ENCODE measurements at places on chromosomes 4 and X.

DNA sequence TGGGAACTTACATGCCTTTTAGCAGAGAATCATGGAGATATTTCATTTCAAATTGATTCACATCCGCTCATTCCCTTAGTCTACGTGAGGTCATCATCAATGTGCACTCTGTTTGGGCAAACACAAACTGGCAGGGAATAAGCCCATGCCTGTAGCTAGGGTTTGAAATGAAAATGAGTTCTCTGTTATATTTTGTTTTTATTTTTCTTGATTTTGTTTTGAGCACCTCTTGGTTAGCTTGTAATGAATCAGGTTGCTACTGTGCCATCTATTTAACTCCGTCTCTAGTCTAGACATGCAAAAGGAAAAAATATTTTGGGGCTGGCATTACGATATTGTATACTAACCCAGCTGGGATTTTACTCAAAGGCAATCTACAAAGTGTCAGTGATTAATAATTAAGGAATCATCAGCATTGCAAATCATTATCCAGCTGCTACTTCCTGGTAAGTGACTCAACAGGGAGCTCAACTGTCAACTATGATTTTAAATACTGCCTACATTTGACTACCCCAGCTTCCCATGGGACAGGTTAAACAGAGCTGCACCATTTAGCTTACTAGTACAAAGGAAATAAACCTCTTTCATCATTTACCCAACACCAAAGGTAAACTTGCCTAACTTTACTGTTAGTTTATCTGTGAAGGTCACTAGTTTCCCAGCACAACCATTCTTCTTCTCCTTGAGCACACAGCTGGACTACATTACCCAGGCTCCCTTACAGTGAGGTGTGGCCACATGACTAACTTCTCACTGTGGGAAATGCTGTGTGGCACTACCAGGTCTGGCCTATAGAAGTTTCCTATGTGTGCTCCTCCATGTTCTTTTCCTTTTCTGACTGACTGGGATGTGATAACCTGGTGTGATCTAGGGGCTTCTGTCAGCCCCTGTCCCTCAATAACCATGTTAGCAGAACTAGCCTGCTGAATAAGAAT is 21.2 kb upstream of the TRPC5OS start:
- no peak for DNase-seq

DNA sequence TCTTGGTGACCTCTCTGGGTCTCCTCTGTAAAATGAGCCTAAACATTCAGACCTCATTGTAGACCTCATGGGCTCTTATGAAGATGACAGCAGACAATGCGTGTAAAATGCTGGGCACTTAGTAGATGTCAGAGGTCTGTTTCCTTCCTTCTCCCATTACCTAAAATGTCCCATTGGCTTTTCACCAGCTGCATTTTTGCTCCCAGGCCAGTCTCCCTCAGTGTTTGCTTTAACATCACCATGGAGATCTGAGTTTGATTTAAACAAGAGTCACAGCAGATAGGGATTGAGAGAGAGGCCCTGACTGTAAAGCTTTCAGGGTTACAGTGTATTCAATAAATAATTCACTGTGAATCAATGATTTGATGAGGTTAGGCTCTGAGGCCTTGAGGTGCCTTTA is 24.3 kb downstream of the PSAPL1 start:
- no peak for DNase-seq

GRCh38 chrX:107273795-107274194 is 67.4 kb downstream of the DNAAF6 start:
- DNase-seq: no peak

GRCh38 chrX:119015407-119016237 is 41.2 kb downstream of the LONRF3 start:
- no peak for DNase-seq

DNA sequence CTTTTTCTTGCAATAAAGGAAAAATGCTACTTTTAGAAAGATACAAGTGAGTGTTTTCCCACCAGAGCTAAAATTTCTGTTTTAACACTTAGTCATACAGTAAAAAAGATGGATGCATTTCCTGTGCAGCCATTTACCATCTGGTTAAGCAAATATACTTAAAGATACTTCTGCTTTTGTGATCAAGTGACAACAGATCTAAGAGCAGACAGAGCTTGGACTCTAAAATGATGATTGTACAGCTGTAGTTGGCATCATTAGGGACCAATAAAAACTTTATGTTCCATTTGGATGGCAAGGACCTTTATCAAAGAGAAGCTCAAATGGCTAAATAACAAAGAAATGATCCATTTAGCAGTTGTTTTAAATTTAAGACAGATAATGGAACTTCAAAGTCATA is 270.8 kb downstream of the FSTL5 start:
- no peak for DNase-seq

GRCh38 chrX:23900220-23900797 is 7.4 kb downstream of the APOO start:
- no peak for DNase-seq

DNA sequence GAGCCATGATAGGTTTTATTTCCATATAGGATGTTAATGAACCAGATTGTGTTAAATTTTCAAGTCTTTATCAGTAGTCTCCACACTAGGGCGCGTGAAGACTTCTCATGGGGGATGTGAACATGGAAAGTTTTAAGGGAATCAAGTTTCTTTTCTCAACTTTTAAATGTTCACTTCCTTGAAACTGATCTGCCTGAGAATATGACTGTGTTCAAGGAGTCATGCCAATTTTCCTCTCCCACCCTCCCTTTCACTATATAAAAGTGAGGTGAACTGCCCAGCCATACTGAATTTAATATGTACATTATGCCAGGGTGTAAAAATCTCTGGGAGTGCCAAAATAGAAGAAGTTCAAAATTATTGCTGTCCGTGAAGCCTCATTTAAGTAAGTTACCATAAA is 30.4 kb upstream of the HPGDS start:
- DNase-seq: no peak

DNA sequence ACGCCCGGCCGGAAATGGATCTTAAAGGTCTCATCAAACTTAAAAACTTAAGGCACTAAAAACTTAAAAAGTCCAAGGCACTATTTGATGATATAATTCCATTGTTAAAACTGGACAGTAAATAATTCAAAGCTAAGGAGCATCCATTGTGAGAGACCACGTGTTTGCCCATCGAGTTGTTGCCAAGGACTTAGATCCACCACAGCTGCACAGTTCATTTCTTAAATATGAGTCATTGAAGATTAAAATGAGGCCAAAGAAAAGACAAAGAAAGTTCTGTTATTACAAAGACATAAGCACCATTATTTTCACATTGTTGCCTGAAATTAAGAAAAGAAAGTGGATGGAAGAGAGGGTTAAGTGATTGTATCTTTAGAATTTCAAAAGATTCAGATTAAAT is 411.5 kb upstream of the FTHL17 start:
- DNase-seq: no peak

DNA sequence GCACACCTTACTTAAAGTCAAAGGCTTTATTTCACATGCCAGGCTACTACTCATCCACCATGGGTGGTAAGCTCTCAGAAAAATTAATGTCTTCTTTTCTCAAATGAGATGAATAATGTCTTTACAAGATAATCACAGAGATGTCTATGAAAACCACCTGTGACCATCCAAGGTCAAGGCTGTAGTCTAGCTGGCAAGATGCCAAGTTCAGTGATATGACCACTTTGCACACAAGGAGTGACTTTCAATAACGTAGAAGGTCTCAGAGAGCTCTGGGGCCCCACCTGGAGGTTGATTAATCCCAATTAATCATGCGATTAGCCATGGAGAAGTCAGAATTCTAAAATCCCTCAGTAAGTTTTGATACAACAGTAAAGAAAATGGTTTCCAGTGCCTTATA is 20.5 kb downstream of the ANOS1 start:
- no peak for DNase-seq

DNA sequence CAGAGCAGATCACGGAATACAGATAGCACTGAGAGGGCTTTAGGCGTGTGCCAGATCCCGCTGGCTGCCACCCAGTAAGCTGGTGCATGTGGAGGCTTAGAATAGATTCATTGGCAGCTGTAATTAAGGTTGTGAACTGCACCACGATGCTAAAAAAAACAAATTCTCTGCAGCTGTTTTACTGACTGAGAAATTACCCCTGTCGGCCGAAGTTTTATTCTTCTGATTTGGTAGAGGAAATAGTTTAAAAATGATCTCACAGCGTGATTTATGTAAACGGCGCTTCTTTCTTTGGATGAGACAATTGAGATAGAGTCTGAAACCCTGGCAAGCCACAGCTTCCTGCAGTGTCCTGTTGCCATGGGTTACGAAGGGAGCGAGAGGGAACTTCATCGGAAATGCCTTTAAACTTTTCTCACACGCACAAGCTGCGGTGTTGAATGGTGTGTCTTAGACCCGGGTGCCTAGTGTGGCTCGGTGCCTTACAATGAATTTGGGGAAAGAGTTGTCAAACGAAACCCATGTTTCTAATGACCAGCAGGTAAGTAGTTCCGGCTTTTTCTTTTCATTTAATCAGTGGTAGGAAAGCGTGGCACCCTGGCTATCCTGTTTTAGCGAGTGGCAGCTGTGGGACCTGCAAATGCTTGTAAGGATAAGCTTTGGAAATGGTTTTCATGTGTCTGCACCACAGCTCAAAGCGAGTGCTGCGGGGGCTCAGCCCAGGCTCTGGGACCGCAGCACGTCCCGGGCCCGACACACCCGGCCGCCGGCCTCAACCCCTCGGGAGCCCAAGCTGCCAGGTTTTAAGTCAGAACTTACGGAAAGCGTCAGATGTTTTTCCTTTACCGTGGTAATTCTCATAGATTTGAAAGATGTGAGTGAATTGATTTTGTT is 71.7 kb upstream of the HGFAC start:
- DNase-seq: peak; percentile 72

GRCh38 chr4:38320343-38320695 is 343.7 kb upstream of the KLF3 start:
- no peak for DNase-seq

- DNase-seq: peak; percentile 52
Measured at GRCh38 chrX:153989973-153990655, 17.6 kb downstream of the TMEM187 start.

DNA sequence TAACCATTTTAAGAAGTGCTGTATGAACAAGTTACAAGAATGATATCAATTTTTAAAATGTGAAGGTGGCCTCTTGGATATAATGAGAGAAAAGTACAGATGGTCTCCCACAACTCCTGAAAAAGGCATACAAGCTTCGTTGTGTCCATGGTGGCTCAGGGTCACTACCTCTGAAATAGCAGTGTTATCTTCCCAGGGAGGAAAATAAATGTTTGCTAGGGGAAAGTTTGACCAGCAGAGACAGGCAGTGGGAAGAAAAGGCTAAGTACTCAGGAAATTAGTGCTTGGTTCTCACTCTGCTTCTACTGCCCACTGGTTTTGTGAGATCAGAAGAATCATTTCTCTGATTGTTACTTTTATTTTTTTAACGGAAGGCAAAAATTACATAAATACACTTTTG is 39.4 kb downstream of the PPP1R2C start:
- DNase-seq: no peak

- no peak for DNase-seq
Measured at GRCh38 chr4:83552083-83552482, 16.2 kb downstream of the GPAT3 start.

- no peak for DNase-seq
Measured at GRCh38 chr4:163495900-163496299, 1.4 kb downstream of the TMA16 start.

DNA sequence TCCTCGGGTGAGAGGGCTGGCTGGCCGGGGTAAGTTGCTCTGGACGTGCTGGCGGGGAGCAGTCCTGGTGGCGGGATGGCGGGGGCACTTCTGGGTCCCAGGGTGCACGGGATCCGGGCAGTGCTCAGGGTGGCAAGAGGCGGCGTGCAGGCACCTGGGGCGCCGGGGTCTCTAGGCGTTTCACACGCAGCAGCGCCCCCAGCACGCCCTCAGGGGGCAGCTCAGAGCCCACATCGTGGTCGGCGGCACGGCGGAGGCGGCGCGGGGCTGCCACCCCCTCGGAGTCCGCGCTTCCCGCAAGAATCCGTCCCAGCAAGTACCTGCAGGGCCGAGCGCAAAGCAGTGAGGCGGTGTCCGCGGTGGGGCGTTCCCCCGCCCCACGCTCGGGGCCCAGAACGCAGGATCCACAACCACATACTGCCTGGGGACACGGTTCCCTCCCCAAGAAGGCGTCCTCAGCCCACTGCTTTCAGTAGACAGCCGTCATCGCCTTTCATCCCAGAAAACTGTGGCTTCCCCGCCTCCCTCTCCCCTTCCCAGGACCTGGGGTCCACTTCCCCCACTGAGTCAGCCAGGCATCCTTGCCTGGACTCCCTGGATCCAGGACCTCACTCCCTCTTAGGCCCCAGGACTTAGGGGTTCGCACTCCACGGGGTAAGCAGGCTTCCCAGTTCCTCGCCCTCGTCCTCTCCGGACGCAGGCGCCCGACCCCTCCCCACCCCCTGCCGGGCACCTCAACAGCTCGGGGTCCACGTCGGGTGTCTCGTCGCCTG is 4.1 kb downstream of the PCSK1N start:
- DNase-seq: no peak

DNA sequence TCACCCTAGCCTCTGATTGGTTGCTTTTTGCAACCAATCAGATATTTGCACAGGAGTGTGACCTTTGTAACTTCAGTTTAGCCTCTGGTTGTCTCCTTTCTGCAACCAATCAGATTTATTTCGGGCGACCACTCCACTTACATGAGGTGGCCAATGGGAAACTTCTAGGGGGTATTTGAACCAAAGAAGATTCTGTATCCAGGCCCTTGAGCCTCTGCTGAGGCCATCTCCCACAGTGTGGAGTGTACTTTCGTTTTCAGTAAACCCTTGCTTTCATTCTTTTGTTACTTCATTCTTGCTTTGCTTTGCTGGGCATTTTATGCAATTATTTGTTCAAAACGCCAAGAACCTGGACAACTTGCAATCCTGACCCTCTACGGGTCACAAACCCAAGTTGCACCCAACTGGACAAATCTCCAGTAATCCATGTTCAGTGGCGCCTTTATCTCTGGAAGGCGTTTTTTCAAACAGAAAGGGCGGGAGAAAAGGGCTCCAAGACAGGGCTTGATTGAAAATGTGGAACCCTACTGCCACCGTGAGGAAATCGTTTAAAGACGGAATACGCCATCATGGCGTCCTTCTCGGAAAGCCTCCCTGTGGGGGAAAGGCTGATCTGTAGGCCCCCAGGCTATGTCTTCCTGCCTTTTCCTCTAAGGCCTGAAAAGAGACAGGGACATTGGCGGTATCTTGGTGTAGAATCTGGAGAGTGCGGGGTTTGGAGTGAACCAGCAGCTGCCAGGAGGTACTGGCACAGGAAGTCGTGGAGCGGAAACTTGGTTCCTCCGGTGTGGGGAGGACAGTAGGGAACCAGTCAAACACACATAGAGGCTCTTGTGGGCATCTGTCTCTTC is 184.6 kb downstream of the OR13H1 start:
- DNase-seq: no peak

GRCh38 chr4:93157986-93158385 is 670.6 kb upstream of the ATOH1 start:
- no peak for DNase-seq

DNA sequence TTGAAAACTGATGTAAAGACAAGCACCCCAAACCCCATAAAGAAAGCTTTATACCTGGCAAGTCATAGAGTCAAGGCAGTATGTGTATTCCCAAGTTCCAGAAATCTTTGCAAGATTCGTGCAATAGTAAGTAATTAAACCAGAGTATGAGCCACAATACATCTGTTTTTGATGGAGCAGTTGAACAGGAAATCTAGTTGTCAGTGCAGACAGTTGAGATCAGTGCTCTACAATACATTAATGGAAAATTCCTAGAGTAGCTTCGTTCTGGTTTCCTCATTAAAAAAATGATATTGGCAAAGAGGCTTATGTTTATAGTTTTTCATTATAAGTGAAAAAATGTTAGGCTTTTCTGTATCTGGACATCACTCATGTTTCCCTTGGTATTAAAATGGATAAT is 575.3 kb downstream of the TRIML1 start:
- DNase-seq: no peak

- DNase-seq: no peak
Measured at GRCh38 chrX:36908801-36909675, 99.1 kb upstream of the FAM47C start.

GRCh38 chr4:186266729-186267456 is 904 bp downstream of the F11 start:
- DNase-seq: no peak

Data from activated naive CD4-positive, alpha-beta T cell treated with anti-CD3 and anti-CD28 coated beads, Interleukin-2, amount 10 ng/mL, durations not matched to agents 7 days and 5 days (primary cell).